ENCODE measurements at places on chromosomes 6 and 20.

- DNase-seq = no peak
These were observed 30.8 kb downstream of the AGPAT4 start for GRCh38 chr6:161242779-161243693.

GRCh38 chr6:112033791-112034615 is 19.9 kb upstream of the CCN6 start:
- DNase-seq = no peak

DNA sequence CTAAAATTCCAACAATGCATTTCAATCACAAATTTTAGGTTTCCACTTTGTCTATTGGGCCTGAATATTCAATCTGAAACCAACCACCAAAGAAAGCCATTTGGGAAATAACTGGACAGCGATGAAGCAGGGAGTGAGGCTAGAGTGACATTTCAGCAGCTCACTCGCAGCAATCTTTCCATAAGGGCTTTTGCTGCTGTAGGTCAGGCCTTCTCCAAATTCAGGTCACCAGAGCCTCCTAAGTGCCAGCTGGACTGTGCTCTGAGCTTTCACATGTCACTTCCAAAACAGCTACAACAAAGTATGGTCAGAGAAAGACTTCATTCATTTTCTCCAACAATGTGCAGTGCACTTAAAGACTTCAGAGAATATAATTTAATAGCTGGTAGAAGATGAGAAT is 194.8 kb downstream of the FRK start:
- no peak for DNase-seq

- no peak for DNase-seq
These were observed 89.0 kb upstream of the EPB41L1 start for GRCh38 chr20:36065427-36065998.

DNA sequence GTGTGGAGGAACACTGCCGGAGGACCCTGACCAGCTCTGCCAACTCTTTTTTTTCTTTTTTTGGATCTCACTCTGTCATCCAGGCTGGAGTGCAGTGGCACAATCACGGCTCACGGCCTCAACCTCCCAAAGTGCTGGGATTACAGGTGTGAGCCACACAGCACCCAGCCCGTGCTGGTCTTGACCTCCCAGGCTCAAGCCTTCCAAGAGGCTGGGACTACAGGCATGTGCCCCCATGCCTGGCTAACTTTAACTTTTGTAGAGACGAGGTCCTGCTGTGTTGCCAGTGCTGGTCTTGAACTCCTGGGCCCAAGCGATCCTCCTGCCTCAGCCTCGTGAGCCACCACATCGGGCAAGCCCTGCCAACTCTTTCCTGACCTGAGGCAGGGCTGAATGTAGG is 11.2 kb downstream of the GCNT2 start:
- no peak for DNase-seq

DNA sequence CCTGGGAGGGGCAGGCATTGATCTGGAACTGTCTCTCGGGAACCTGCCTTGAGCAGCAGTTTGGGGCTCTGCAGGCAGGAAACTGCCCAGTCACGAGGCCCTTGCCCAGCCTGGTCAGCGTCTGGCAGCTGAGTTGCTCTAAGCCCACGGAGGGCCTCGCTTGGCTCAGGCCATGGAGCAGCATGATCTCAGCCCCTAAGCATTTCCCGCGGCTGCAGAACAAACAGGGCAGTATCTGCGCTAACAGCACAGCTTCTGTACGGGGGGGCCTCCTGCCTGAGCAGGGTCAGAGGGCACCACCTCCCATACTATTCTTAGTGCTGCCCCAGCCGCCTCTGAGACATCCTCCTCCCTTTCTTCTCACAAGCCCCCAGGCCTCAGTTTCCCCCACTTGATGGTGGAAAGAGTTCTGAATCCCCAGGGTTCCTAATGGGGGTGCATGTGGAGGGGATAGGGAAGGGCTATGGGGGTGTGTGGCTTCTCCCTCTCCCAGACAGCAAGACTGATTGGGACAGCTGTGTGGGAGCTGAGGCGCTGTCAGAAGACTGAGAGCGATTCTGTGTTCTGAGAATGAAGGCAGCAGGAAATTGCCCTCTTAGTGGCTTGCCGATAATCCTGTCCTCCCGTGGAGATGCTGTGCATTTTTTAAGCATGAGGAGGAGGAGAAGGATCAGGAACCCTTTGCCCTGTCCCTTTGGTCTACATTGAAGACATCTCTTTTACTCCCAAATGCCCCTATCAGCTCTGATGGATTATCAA is 46.4 kb downstream of the MOCS1 start:
- DNase-seq = no peak

- no peak for DNase-seq
These were observed 1.6 kb upstream of the ID4 start for GRCh38 chr6:19835605-19836004.

DNA sequence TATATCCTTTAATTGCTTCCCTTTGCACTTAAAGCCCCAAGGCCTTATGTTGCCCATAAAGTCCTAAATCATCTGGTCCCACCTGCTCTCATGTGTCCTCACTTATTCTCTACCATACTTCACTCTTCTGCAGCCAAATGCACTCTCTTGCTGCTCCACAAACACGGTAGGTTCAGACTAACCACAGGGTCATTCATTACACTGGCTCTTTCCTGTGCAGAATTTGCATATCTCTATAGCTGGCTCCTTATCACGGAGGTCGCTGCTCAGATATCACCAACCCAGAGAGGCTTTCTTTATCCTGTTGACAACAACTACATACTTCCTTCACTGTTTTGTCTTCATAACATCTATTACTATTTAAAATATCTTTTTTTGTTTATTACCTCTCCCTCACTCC is 86.8 kb downstream of the MOXD1 start:
- DNase-seq = no peak

- no peak for DNase-seq
These were observed 76.0 kb downstream of the CD83 start for GRCh38 chr6:14193524-14193923.

DNA sequence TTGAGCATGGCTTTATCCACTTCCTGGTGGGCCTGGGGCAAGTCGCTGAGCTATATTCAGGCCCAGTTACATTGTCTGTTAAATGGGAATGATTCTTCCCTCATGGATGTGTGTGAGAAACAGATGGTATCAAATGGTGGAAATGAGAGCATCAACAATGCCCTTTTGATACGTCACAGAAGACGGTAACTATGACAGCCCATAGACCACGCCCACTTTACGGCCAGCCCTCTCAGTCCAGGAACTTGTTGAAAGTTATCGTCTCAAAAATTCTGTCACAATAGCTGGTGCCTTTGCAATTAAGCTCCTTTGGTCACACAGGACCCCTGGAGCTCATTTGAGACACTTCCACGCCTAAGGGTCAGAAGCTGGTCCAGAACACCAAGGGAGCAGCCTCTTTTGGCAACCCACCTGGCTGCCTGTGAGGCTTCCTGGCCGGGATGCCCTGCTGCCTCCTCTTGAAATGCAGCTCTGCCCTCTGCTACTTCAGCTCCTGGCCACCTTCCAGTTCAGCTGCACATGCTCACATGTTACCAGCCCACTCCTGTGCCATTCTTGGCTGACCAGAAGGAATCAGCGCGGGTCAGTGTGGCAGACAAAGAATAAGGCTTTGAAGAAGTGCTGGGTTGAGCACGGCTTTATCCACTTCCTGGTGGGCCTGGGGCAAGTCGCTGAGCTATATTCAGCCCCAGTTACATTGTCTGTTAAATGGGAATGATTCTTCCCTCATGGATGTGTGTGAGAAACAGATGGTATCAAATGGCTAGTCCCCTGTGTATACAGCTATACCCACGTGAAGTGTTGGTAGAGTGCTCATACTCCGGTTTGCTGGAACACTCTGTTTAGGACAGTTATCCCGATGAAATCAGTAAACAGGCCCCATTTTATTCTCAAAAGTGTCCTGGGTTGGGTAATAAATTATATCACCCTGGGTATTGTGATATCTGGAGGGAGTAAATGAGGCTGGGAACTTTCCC is 199.2 kb upstream of the SUPT3H start:
- no peak for DNase-seq

GRCh38 chr6:35275744-35276260 is 16.3 kb downstream of the ZNF76 start:
- DNase-seq = no peak

- no peak for DNase-seq
These were observed 8.4 kb downstream of the HLA-E start for GRCh38 chr6:30497714-30498113.

DNA sequence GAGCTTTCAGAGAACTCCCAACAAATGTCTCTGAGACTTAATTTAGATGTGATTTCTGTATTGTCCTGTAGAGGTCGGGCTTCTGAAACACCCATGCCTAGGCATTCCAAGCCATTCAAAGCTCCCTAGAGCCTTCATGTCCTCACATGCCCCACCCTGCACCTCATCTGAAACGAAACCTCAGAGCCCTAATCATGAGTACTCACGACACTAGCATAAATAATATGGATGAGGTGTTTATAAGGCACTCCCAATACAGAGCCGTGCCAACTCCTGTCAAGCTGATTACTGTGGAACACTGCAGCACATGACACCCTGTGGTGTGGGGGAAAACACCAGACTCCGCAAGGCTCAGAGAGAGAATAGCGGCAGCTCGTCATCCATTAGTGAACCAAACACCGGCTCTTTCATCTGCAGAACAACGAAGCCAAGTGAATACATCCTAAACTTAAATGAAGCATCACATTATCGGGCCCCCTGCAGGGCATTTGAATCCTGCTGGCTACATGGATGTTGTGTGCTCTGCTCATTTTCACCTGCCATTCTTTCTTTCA is 83.8 kb downstream of the FNDC1 start:
- no peak for DNase-seq

DNA sequence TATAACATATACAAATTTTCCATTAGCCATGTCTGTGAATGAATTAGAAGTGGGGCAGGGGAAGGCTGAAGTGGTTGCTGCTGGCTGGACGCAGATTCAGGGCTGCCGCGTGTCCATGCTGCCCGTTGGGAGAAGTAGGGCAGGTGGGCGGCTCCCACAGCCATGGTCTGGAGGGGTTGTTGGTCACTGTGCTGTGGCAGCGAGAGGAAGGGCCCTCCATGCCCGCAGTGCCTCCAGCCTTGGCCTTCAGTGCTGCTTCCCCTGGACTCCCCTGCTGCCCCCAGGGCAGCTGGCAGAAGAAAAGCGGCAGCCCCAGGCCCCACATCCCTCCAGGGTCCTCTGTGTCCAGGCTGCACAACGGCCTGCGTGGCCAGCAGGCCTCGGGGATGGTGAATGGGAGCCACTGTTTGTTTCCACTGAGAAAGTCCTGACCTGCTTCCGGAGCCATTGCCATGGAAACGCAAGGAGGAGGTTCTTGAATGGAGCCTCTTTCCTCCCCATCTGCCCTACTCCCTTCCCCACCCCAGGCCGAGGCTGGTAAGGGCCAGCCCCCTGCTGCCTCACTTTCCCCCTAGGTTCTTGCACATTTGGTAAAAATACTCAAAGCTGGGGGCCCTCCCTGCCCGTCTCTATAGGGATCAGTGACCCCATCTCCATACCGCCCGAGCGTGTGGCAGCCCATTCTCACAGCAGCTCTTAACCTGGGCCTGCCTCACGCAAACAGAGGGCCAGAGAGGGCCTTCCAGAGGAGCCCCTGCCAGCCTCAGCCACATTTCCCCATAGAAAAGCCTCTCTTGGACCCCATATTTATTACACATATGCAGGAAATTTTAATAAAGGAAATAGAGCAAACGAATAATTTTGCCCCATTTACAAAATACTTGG is 113.3 kb downstream of the SASH1 start:
- no peak for DNase-seq

DNA sequence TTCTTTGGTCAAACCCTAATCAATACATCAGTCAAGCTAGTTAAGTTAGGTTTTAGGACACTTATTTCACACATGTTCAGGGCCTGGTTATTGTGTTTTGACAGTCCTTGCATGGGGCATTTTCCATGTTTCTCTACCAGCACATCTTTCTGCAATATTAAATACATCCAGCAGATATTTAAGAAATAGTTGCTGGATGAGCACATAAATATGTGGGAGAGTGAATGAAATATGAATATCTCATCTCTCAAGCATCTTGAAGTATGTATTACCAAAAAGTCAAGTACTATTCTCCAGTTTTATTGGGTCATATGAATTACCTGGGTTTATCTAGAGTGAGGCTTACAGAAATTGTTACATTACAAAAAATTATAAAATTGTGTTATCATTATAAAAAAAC is 621.9 kb upstream of the GJE1 start:
- no peak for DNase-seq

- no peak for DNase-seq
These were observed 64.2 kb upstream of the FAM184A start for GRCh38 chr6:119142637-119143036.

- no peak for DNase-seq
These were observed 28.7 kb downstream of the ANKS1A start for GRCh38 chr6:34917626-34918285.

DNA sequence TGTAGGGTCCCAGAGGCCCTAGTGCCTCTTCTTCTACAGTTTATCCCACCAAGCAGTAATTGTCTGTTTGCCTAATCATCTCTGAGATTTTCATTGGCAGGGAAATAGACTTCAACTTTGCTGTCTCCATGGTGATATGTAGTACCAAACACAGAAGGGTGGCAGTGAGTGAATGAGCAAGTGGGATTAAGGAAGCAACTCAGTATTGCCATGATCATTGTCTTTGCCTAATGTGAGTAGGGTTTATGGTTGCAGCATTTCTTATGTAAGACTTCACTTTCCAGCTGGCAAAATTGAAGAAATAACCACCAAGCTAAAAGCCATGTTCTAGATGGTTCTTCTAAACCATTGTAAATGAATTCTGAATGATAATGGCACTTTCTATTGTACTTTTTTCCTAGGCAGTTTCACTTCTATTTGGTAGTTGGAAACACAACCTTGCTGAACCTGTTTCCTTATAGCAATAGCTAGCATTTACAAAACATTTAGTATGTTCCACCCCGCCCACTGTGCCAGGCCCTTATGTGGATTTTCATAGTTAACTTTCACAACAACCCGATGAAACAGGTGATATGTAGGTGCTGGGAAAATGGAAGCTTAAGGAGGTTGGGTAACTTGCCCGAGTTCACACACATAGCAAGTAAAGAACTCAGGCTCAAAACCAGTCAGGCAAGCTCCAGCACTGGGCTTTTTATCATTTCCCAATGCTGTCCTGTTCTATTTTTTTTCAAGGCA is 32.0 kb downstream of the ZC2HC1B start:
- DNase-seq = no peak

DNA sequence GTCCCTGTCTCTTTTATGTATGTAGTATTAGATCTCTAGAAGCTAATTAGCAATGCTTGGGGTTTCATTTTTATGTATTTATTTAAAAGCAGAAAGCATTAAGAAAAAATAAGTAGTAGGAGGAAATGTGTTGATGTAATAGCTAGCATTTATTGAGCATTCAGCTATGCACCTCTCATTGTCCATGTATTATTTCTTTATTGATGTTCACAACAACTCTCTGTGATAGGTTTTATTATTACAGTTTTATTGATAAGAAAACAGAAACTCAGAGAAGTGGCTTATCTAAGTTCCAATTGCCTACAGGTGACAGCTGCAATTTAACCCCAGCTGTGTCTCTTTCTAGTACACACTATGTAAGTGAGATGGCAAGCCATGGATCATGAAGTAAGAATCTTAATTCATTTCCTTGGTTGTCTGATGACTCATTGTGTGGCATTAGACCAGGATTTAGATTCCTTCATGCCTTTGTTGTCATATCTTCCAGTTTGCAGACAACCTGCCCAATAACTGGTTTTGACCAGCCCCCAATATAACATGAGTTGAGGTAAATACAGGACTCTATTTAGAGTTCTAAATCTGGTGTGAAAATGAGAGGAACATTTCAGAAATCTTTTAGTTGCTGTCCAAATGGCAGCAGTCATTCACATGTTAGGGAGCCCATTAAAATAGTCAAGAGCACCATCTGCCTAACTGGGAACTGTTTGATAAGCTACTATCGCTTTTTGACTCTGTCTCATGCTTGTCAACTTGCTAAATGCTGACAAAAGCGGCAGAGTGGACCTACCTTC is 170.8 kb upstream of the PHACTR1 start:
- DNase-seq = no peak

GRCh38 chr6:73240730-73241129 is 15.4 kb upstream of the KHDC1L start:
- DNase-seq = no peak
